ENCODE measurements at places on chromosomes 6 and 20.
A peak's percentile ranks its signal among the peaks of the same experiment; 100 is the strongest.

- DNase-seq, result no peak
Measured at GRCh38 chr6:165008971-165009370, 300.4 kb downstream of the C6orf118 start.

DNA sequence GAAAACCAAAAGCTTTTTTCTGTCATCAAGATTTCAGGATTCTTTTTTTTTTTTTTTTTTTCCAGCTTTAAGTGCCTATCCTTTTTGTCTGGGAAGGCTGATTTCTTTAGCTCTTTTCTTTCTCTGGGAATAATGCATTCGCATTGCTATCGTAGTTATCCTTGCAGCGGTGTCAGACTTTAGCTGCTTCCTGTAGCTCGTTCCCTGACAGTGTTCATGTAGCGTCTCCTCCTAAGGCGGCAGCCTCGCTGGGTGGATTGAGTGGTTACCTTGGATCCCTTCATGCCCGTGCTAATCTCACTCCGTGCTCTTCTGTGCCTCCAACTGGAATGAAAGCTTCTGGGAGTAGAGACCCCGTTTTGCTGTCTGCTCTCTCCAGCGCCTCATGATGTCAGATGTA, 43.1 kb downstream of the UST start:
- no peak for DNase-seq

- DNase-seq, result no peak
Measured at GRCh38 chr20:17014756-17015366, 212.0 kb upstream of the PCSK2 start.

GRCh38 chr20:7856756-7857155, 83.5 kb downstream of the HAO1 start:
- DNase-seq, result no peak

DNA sequence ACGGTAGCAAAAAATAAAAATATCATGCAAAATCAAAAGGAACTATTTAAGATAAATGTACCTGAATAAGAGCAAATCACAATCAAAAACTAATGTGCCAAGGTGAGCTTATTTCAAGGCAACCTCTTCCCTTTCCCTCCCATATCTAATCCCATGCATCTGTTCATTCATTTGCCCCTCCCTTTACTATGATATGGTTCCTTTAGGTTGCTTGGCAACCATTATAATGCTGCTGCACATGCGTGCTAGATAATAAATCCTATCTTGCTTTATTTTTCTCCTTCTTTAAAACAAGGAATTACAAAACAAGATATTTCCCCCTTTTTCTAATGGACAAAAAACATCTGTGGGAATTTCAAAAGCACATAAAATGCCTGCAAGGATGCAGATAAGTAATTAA, 318.2 kb upstream of the POU3F2 start:
- no peak for DNase-seq

- no peak for DNase-seq
Measured at GRCh38 chr6:155341130-155341828, 27.0 kb upstream of the TFB1M start.

- no peak for DNase-seq
Measured at GRCh38 chr6:42774201-42774600, 7.7 kb upstream of the BICRAL start.

- DNase-seq, result peak; percentile 21
Measured at GRCh38 chr6:137309078-137309762, 90.0 kb upstream of the IFNGR1 start.

DNA sequence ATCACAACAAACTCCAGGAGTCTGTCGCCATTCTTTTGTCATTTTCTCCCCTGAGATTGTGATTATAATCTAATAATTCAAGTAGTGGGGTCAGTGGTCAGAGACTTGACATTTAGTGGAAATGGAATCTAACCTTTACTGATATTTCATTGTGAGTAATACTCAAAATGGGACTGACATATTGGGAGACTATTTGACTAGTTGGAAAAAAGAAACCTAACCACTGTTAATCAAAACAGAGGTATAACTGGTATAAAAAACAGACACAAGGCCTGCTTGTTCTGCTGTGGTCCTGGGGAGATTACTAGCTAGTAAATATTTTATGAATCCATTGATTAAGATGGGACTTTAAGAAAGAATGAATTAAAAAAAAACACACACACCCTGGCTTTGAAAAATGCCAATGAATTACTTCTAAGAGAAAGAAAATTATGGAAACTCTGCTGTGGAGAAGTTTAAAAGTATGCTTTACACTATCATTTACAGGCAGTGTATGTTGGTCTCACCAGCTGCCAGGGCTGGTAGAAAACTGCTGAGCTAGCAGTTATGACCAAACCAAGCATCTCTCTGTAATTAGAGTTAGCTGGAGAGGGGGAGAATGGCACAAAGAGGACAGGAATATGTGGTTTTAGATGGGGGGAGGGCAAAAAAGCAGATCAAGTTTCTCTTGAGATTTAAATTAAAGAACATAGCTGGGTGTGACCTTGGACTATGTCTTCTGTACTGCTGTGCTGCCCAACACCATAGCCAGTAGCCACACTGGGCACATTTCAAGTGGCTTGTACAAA, 103.7 kb downstream of the FYN start:
- no peak for DNase-seq

DNA sequence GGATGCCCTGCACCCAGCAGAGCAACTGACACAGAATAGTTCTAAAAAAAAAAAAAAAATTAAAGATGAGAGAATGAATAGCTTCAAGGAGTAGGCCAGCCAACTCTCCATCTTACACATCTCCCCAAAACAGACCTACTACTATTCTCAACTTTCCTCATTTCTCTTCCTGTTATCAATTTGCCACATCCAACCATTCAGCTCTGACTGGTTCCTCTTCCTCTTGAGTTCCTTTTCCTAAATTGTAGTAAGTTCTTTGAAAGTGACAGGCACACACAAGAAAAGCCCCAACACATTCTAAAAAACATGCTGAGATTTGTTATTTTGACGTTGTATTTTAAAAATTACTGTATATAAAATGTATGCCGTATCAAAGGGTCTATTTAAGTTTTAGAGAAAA, 117.2 kb downstream of the PDSS2 start:
- DNase-seq, result no peak

GRCh38 chr6:139175389-139175948, 40.6 kb downstream of the HECA start:
- no peak for DNase-seq

DNA sequence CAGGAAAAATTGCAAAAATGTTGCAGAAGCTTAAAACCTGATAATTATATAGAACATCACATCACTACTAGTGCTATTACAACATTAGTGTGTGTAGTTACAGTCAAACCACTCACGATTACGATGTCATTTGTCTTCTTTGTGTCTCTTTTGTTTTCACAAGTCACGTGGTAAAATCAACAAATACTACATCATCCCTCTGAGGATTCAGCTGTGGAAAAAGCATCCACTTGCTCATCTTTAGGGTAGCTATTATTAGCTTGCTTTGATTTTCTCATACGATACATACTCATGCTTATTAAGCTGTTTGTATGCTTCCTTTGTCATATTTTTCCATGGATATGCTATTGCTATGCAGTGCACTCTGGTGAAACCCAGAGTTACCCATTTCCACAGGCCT, 22.2 kb upstream of the ATXN1 start:
- no peak for DNase-seq

GRCh38 chr6:2244261-2245102, 923 bp downstream of the GMDS start:
- peak; percentile 27 for DNase-seq

GRCh38 chr6:155377061-155377460, 62.8 kb upstream of the TFB1M start:
- no peak for DNase-seq

- no peak for DNase-seq
Measured at GRCh38 chr6:494394-494793, 102.8 kb downstream of the IRF4 start.

DNA sequence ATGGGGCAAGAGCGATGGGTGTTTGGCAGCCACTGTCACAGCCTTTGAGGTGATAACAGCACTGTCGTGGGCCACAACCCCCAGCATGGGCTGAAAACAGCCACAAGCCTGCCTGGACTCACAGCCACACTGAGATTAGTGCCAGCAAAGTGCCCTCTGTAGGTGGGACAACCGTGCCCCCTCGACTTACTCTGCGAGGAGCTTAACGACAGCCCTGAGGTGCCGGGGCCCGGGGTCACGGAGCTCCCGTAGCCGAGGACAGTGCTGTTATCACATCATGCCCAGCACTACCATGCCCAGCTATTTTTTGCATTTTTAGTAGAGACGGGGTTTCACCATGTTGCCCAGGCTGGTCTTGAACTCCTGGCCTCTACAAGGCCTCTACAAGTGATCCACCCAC, 36.6 kb downstream of the SUMO4 start:
- no peak for DNase-seq

DNA sequence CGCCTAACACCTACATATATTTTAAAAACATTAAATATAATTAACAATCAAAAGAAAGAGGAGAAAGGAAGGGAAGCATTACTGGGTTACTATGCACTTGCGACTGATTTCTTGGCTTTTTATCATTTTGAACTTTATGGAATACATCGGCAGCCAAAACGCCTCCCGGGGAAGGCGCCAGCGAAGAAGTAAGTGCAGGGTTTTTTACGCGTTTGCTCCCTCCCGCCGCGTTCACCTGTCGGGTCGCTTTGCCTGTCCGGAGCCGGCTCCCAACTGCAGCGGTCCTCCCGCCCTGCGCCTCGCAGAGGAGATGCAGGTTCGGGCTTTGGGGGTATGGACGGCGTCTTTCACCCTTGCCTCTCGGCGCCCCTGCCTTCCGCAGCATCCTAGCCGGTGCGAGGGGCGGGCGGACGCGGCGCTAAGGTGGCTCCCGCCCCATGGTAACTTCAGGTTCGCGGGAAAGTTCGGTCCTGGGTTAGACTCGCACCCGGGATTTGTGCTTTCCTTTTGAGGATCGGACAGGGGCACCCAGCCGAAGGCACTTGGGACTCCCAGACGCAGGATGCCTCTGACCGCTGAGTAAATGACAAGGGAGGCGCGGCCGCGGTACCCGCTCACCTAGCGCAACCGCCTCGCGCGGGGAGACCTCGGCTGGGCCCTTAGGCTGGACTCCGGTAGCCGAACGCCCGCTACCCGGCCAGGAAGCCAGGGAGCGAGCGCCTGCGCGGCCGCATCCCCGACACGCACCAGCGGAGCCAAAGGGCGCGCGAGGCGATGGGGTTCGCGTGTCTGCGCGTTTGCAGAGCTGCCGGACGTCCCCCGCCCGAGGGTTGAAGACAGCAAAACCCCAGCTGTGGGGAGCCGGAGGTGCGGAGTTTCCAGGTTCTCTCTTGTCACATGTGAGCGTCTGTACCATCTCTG, 891 bp downstream of the RSPO3 start:
- no peak for DNase-seq

GRCh38 chr20:12928755-12929401, 79.9 kb upstream of the SPTLC3 start:
- no peak for DNase-seq

DNA sequence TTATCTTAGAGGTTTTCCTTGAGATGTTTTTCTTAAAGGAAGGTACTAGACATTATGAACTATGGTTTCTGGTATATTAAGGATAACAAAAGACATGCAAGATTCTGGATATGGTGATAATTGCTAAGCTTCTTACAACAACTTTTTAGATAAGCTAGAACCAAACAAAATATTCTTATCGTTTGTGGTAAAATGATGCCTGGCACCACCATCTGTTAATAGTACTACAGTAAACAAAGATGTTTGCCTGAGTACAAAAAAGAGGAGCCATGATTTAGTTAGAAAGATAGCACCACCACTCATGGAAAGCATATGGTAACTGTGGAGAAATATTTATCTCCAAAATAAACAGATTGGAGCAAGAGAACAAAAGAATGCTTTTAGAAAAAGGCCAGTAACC, 747.3 kb downstream of the COL12A1 start:
- DNase-seq, result no peak

DNA sequence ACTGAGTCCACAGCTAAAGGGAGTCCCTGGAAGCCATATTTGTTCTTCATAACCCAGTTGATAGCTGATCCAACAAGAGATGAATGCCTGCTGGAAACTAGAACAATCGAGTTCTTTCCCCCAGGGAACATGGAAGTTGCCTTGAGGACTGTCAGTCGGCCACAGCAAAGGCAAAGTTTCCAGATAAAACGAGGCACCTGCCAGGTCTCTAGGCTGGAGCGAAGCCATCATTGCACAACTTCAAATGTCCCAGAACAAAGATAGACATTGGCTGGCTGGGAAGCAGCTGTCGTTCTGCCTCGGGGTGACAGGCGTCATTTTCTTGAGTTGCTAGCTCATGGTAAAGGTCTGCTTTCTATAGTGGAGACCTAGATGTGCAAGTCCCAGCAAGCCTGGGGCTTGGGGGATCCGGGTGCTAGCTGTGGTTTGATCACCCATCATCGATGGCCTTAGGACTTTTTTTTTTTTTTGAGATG, 184.4 kb upstream of the ZNF217 start:
- DNase-seq, result no peak

GRCh38 chr6:46016063-46016608, 476 bp upstream of the CLIC5 start:
- no peak for DNase-seq

DNA sequence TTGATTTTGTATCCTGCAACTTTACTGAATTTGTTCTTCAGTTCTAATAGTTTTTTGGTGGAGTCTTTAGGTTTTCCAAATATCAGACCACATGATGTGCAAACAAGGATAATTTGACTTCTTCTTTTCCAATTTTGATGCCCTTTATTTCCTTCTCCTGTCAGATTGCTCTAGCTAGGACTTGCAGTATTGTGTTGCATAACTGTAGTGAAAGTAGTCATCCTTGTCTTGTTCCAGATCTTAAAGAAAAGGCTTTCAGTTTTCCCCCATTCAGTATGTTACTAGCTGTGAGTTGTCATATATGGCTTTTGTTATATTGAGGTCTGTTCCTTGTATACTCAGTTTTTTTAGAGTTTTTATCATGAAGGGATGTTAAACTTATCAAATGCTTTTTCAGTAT, 4.6 kb downstream of the MICB start:
- no peak for DNase-seq

DNA sequence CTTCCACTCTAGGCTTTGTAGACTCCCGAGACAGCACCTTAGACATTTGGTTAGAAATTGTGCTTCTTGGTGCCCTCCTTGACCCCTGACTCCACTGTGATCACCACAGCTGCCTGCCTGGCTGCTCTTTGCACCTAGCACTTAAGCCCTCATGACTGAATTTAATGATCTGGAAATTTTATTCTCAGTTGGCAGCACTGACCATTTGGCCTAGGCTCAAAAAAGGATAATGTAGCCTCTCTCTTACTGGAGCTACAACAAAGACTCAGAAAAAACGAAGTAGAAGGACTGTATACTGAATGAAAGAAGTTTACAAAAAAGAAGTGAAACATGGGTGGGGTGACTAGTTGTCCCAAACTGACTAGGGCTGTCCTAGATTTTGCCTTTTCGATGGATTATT, 11.3 kb upstream of the ABRACL start:
- DNase-seq, result no peak

DNA sequence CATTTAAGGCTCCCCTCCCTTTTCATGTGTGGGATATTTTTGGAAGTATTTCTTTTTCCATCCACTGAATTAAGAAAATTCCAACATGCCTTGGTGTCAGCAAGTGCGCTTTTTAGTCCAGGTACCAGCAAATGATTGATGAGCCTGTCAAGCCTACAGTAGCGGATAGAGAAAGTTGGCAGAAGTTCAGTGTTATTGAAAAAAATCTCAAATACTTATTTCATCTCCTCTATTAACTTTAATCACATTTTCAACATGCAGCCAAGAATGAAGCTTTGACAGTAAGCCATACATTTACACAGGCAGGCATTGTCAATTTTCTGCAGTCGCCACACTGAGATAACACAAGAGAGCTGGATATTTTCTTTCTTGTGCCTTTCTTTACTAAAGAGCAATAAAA, 50.4 kb downstream of the BLOC1S5 start:
- no peak for DNase-seq

All from COR-L47 (cell line).